ENCODE measurements at places on chromosomes 12 and 14.
A peak's percentile ranks its signal among the peaks of the same experiment; 100 is the strongest.

GRCh38 chr12:51531978-51532497 is 59.0 kb upstream of the SCN8A start:
- peak; percentile 79 for DNase-seq

GRCh38 chr12:43306066-43306465 is 245.9 kb downstream of the ADAMTS20 start:
- peak; percentile 95 for DNase-seq

- no peak for DNase-seq
These were observed 30.8 kb downstream of the RIMBP2 start for GRCh38 chr12:130685250-130685787.

DNA sequence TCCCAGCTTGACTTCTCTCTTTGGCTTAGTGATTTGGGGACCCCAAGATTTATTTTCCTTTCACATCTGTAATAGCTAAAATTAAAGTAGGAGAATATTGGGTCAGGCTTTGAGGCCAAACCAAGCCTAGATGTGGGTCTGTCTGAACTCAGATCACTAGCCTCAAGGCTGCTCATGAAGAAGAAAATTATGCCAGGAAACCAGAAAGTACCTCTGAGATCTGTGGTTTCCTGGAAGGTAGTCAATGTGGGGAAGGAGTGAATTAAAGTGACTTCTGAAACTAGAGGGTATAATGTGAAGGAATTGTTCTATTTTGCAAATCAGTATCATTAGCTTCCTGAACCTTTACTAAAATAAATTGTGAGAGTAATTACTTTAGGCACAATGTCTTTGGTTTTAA is 13.4 kb upstream of the CLEC12A start:
- DNase-seq: no peak

GRCh38 chr12:111488271-111488670 is 82.5 kb downstream of the SH2B3 start:
- peak; percentile 76 for DNase-seq

- no peak for DNase-seq
These were observed 119.0 kb upstream of the FKBP4 start for GRCh38 chr12:2675776-2676175.

- DNase-seq: peak; percentile 25
These were observed 4.0 kb downstream of the CHURC1 start for GRCh38 chr14:64918216-64918615.

GRCh38 chr12:61554268-61555008 is 705.8 kb upstream of the USP15 start:
- DNase-seq: no peak

DNA sequence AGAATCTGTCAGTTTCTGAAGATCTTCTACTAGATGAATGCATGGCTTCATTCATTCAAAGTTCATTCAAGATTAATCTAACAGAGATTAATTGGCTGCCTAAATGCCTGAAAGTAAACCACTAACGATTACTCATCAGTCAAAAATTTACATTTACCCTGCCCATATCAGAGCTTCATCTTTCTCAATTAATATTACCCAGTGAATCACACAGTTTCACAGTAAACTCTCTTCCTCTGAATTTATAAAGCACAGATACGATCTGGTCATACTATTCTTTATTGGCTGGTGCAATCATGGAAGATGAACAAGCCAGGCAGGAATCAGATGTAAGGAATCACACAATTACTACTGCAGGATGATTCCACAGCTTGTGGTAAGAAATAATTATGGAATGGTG is 377.7 kb downstream of the SLC16A7 start:
- peak; percentile 11 for DNase-seq

DNA sequence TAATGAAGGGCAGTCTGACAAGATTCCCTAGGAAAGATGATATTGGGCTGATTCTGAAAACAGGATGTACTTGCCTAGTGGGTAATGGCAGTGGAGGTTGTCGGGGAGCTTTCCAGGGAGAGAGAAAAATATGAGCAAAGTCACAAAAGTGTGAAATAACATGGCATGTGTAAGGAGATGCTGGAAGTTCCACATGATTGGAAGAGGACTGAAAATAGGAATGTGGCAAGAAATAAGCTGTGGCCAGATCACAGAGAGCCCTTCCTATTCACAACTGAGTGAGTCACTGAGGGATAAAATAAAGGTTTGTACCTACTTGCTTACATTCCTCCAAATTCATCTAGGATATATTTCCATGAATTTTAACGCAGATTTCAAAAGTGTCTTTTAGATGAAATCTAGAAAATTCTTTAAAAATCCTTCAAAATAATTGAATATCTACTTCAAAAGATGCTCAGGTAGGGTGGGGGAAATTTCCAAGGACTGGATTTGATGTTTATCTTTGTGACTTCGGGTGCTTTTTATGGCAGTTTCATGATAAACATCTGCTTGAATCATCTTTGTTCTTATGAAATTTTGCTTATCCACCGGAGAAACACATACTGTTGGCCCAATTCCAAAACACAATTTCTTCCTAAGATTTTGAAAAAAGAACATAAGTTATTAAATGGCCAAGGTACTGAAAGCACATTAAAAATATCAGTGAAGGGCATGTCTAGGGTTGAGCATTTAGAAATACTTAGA is 36.3 kb upstream of the SLC2A13 start:
- no peak for DNase-seq

GRCh38 chr14:34460841-34461240 is 1.2 kb downstream of the SPTSSA start:
- DNase-seq: peak; percentile 72
